ENCODE measurements at places on chromosomes 2 and 18.

- DNase-seq = no peak
These were observed 43.8 kb upstream of the ARHGAP25 start for GRCh38 chr2:68690851-68691250.

DNA sequence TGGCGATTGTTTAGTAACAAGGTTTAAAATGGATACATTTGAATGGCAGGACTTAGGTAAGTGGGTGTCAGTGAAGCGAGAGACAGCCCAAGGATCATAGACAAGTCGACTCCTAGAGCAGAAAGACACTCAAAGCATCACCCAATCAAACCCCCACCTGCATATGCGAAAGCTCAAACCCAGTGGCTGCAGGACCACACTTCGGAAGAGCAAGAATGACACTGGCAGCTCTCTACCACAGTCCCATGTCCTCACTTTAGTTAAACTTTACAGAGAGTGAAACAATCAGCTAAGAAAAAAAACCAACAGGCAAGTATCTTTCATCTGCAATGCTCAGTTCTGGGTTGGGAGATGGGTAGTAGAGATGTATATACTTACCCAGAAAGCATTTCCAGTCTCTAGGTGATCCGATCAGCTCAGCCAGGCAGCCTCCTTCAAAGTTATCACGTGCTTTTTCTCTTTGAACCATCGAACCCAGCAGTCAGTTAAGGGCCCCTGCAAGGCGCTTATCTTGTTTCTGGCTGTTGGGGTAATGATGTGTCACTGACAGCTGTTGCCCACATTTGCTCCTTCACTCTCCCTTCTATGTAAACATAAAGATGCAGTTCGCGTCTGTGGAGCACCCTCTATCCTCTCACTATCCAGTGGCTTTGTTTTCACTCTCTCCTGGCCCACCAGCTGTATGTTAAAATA lies 357.5 kb upstream of the ID2 start:
- no peak for DNase-seq

DNA sequence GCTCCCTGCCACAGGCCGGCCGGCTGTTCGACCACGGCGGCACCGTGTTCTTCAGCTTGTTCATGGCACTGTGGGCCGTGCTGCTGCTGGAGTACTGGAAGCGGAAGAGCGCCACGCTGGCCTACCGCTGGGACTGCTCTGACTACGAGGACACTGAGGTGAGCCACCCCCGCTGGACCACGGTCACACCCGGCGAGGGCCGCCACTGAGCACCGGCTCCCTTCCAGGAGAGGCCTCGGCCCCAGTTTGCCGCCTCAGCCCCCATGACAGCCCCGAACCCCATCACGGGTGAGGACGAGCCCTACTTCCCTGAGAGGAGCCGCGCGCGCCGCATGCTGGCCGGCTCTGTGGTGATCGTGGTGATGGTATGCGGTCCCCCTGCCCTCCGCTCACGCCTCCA lies 20.8 kb downstream of the ANO7 start:
- no peak for DNase-seq

DNA sequence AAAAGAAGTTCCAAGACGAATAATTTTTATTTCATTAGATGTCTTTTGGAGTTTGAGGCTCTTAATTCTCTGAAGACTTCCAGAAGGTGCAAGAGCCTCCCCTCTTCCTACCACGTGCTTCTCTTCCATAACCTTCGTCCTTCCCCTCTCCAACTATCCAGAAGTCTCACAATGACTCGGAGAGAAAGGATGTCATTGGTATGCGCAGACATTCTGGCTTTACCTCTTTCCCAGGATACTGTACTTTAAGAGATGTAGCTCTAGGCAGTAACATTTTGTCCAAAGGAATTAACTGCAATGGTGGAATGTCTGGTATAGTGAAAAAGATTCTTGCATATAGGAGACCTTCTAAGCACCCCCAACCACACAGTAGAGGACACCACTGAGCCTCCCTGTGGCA lies 249.0 kb upstream of the OSR1 start:
- no peak for DNase-seq
